ENCODE measurements at places on chromosomes 7 and 10.
A peak's percentile ranks its signal among the peaks of the same experiment; 100 is the strongest.

GRCh38 chr7:119630406-119630969 lies 642.5 kb upstream of the KCND2 start:
- no peak for DNase-seq

GRCh38 chr10:76469675-76470074 lies 1038.3 kb downstream of the LRMDA start:
- no peak for DNase-seq

DNA sequence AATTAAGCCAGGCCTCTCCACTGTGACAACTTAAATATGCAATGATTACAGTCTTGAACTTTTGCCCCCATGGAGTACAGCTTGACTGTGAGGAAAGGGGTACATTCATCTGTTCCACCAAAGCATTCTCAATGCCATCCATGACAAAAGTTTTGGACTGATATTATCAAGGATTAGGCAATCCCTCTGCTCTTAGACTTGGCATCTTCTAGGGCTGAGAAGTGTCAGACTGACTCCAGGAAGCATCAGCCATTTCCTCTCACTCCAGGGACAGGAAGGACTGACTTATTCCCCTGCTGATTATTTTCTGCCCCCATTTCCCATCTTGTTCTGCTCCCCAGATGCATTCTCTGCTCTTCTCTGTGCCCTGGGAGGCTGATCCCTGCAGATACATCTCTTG lies 69.7 kb downstream of the ZNF365 start:
- peak; percentile 12 for DNase-seq

DNA sequence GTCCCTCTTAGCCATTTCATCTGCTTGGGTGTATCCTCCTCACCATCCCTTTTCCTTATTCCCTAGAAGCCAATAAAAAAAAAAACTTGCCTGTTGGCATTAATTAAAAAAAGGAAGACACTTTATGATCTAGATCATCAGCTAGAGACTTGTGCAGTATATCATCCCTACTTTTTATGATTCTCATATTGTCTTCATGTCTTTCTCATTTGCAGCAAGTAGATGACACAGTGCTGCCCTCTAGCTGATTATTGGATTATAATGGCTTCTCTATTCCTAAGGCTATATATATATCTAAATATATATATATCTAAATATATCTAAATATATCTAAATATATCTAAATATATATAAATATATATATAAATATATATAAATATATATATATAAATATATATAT lies 272.4 kb upstream of the LRGUK start:
- DNase-seq = no peak

DNA sequence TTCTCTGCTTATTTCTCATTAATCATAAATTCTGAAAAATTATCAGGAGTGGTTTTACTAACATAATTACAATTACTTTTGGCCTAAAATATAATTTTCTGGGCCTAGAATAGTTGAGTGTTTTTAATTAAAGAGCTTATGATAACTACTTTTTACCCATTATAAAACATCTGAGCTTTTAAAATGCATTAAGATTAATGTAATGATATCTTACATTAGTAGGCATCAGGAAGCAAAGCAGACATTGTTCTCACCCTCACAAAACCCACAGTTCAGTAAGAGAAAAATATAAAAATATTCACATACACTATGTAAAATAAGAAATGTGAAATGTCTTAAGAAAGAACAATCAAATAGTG lies 443.7 kb upstream of the SEMA3A start:
- no peak for DNase-seq

DNA sequence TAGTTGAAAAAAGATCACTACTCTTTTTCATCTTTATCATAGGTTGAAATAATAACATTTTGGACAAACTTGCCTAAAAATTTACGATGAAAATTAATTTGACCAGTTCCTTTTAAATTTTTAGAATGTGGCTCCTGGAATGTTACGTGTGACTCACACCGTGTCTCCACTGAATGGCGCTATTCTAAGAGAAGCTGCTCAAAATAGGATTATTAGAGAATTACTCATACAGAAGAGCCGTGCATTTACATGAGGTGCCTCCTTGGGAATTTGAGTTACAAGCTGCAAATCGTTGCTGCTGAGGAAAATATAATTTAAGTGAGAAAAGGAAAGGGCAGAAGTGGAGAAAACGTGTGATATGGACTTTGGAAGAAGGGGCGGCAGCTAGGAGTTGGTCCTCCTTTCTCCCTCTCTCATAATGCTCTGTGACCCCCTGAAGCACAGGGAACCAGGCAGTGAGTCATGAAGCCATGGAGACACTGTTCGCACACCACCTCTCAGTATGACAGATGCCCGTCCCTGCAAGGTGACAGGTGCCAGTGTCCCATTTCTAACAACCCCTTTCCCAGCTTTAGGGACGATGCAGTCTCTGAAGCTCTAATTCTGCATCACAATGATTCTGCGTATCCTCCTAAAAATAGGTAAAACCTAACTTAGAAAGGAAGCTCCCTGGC lies 323.2 kb upstream of the COBL start:
- DNase-seq = no peak

GRCh38 chr7:118202061-118202460 lies 18.1 kb downstream of the LSM8 start:
- no peak for DNase-seq

GRCh38 chr7:55260171-55260570 lies 105.0 kb upstream of the LANCL2 start:
- no peak for DNase-seq

DNA sequence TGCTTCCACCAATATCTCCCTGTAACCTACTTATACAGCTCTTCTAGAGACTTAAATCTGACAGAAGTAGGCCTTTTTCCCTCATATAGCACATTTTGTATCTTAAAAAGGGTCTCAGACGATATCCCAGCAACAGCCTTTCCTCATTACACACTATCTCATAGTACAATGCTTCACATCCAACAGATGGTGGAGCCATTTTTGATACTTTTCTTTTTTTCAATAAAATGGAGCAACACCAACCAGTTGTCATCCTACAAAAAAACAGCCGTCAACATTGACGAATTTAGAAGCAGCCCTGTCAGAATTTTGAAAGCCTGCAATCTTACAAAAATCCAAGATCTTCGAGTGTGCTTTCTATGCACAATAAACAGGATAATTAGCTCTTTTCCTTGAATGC lies 145.9 kb upstream of the NEBL start:
- DNase-seq = no peak

DNA sequence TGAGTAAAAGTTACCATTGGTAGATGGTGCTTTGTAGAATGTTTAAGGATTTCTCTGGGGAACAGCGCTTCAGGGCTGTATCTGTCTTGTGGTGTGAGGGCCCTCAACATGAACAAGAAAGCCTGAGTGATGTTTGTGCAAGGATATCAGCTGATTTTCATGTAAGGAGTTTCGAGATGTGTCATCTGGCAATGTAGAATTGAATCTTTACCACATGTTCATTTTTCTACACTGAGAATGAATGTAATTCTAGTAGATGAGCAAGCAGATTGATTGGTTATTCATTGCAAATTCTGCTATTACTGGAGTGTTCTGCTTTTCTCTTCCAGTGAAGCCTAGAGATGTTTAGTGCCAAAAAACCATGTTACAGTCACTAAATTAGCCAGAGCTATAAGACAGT lies 87.7 kb downstream of the ST7 start:
- no peak for DNase-seq

DNA sequence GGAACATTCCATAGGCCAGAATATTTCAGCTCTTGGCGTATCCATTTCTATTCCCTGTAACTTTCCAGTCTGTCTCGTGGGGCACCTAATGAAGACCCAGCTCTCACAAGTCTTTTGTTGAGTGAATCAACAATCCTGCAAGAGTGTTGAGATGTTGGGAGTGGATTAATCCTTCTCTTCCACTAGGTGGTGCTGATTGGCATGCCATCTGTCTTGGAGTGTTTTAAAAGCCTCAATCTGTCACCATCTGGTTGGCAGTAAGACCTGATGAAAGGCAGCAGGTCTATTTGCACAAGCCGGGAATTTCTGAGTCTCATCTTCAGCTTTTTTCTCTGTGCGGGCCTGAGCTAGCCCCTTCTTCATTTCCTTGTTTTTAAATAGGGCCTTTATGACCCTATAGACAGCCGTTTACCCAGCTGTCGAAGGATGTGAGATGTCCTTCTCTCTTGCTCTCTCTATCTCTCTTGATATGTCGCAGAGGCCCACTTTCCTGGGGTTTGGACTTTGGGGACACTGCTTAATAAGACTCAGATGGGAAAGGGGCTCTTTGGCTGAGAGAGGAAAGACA lies 180.5 kb downstream of the ZNF365 start:
- no peak for DNase-seq

DNA sequence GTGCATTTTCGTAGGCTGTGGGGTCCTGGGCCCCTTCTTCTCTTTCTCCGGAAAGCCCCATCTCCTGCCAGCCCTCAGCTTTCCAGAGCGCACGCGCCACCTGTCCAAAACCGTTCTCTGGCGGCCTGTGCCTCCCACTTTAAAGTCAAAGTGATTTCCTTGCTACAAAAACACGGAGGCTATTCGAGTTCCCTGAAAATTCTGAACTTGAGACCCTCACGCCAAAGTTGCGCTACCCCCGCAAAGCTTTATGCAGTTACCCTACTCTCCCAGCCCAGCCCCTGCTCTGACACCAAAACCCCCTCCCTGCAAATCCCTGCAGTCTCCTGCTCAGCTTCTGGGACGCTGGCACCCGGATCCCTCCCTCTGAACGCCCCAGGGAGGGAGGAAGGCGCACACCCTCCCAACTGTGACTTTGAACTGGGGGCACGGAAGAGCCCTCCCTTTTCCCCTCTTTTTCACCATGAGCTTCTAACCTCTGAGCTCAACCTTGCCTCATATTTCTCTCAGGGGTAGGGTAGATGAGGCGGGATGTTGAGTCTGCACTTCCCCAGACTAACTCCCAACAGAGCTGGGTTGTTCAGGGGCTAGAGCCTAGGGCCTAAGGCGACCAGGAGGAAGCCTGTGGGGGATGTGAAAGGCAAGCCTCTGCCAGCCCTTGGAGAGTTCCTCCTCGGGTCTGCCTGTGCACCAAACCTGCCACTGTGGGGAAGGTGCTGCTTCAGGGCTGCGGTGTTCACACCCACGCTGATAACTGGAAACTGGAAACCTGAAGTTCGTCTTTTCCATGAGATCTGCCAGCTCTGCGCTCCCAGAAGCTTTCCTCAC lies 2.7 kb upstream of the PAX4 start:
- no peak for DNase-seq

DNA sequence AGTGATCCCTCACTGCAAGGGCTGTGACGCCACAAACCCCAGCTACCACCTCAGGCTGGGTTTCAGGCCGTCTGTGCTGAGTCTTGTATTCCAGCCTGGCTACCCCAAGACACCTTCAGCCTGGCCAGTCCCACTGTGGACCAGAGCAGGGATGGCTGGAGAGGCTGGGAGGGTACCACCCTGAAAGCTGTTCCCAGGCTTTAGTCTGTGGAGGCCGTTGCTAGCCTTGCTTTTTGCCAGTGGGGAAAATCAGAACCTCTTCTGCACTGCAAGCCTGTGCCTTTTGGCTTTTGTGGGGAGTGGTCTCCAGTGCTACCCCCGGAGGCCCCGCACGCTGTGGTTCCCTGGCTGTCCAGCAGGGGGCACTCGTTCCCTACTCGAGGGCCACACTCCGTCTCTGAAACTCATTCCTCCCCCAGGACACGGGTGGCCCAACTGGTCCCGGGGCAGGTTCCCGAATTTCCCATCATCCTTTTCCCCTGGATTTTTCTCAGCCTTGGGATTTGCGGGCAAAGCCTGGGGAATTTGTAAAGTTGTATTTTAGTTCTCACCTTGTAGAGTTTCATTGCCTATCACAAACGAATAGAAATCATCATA lies 128.4 kb upstream of the BTBD16 start:
- peak; percentile 61 for DNase-seq

DNA sequence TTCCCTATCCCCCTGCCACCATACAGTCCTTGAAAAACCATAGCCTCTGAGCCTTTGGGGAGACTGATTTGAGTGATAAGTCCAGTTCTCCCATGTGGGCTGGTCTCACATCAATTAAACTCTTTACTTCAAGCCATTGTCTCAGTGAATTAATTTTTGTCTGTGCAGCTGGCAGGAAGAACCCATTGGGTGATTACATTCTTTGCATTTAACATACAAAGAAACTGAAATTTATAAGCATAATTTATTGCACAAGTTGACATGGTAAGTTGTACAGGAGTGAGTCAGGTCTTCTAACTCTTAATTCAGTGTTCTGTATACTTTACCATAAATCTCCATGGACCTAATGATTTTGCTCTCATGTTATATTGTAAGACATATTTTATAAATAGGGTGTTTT lies 1613.0 kb upstream of the LRRTM3 start:
- no peak for DNase-seq

Measured in kidney (tissue), 22 donors.